ENCODE measurements at places on chromosomes 11 and 22. TPM values are rescaled to one million over a fixed set of nuclear protein-coding genes. Genes with fewer than 3 reads are reported as not detected.

Gene MIOX
- not detected for total RNA-seq

Gene PHF21B
- total RNA-seq, result 1.2 TPM

Gene DEPDC5
- 5.3 TPM for total RNA-seq

Gene KCNJ1
- not detected for total RNA-seq

Gene TSGA10IP
- not detected for total RNA-seq

Gene PDE3B
- total RNA-seq, result 2.4 TPM

Gene MAPK8IP2
- 3.9 TPM for total RNA-seq

Gene THY1
- 14.4 TPM for total RNA-seq

Gene GPR83
- 0.06 TPM for total RNA-seq

Gene EIF3L
- 264 TPM for total RNA-seq

Gene MMP8
- total RNA-seq, result not detected

Gene PPP6R3
- 55.0 TPM for total RNA-seq

Data from A549 treated with ZK216348 at 1 μM for 4 hours (cell line).